ENCODE measurements at places on chromosomes 5 and 9. TPM values are rescaled to one million over a fixed set of nuclear protein-coding genes. Genes with fewer than 3 reads are reported as not detected.

GRCh38 chr5:37667846-37668245 is 172.0 kb downstream of the GDNF start:
- DNase-seq = no peak

- DNase-seq = no peak
These were observed 237.9 kb downstream of the NSG2 start for GRCh38 chr5:174283211-174284005.

DNA sequence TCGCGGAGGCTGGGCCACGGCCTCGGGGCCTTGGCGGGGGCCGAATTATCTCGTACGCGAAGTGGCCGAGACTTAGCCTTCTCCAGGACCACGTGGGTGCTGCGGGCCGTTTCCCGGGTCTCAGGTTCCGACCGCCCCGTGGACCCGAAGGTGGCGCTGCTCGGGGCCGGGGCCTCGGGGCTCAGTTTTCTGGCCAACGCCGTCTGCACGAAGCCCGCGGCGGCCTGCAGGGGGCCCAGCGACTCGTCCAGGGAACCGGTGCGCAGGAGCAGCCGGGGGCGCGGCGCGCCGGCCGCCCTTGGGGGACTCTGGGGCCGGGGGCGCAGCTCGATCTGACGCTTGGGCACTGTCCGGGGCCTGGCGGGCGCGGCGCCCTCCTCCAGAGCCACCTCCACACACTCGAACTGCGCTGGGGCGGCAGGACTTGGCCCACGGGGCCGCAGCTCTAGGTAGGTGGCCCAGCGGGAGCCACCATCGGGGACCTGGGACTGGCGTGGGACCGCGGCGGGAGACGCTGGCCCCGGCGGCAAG is 716 bp downstream of the PROB1 start:
- no peak for DNase-seq

GRCh38 chr9:136011703-136012496 is 50.7 kb upstream of the UBAC1 start:
- peak; percentile 47 for DNase-seq

DNA sequence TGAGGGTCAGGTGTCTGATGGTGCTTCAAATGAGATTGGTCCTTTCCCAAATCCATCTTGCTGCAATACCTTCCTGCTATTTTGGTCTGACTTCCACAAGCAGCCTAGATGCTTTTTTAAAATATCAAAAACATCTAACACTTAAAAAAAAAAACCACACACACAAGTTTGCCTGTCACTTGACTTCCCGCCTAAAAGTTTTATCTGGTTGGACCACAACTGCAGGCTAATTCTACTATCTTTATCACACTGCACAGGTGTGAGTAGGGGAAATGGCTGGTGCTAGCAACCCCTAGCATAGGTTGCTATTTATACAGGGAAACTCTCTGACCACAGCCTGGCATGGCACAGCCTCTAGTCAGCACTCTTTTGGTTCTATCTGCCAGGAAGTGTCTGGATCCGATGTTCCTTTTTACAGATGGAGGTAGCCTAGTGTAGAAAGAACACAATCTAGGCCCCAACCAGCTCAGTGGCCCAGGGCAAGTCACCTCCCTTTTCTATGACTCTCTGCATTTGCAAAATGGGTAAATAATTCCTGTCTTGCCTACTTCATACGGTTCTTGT is at the start of gene HEMGN:
Gene HEMGN (minus strand): TSS at position 92 of the 564 bp plus-strand sequence. CDS start 36 bp downstream, at position 56.
- DNase-seq = no peak

DNA sequence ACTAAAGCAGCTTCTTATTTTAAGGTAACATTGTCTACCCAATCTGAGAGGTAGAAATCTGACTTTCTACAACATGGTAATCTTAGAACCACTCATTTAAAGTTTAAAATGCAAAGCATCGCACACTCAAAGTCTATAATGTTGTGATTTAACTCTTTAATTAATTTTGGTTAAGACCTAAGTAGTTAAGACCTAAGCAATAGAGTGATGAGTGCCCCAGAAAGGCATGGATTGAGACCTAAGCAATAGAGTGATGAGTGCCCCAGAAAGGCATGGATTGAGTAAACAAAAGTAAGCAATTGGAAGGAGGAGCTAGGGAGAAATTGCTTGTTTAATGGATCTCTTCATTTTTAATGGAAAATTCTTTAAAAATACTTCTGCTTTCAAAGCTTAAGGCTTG is 86.8 kb downstream of the NLN start:
- DNase-seq = peak; percentile 45

- DNase-seq = no peak
These were observed 33.0 kb downstream of the LARP1 start for GRCh38 chr5:154788212-154788611.

DNA sequence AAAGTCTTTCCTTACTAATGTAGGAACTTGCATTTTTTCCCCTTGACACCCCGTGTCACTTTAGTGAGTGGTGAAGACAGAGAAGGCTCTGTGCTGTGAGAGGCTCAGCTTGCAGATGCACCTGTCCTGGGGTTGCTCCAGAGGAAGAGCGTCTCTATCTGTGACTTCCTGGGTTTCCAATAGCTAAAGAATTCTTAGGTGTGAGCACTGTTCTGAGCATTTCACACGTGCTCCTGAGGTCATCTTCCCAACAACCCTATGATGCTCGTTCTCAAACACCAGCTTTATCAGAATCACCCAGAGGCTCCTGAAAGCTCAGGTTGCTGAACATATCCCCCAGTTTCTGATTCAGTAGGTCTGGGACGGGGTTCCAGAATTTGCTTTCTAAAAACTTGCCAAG is 6.4 kb upstream of the CTSV start:
- DNase-seq = no peak

GRCh38 chr5:72584466-72584865 is 77.3 kb upstream of the ZNF366 start:
- DNase-seq = peak; percentile 2

GRCh38 chr5:124130816-124131215 is 615.6 kb downstream of the ZNF608 start:
- DNase-seq = no peak

DNA sequence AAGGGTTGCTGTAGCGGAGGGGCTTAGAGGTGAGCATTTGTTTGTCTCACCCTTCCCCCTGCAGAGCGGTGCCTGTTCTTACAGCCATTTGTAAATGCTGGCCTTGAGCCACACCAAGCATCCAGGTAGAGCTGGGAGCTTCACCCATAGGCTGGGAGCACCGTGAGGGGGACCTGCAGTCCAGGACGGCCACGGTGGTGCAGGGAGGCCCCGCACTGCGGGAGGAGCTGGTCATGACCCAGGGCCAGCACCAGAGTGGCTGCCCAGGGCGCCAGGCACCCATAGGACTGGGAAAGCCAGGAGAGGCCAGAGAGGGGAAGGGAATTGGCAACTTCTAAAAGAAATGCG is 197.3 kb upstream of the ADAMTS16 start:
- DNase-seq = no peak

DNA sequence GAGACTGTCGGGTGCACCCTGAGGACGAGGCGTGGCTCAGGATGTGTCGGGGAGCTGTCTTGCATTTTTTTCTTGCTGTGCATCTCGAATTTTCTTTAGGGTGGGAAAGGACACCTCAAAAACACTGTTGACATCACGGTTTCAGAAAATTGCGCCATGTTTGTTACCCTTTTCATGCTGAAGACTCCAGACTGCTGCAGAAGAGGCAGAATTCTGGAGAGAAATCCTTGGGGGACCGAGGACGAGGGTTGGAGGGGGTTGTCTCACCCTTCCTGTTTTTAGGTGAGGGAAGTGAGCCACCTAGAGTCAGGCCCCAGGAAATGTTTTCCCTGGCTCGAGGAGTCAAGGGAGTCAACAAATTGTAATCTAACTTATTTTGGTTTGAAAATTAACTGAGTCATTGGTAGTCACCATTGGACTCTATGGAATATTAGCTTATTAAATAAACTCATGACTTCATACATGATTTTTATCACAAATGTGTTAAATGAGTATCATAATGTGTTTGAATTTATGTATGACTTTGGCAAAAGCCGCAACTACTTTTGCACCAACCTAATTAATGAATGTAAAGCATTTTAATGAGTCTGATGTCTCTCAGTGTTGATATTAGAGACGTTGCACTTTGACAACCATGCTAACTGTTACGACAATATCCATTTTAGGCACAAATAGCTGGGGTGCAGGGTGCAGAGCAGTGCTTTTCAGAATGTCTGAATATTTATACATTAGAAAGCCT is 724 bp upstream of the LYSMD3 start:
- peak; percentile 73 for DNase-seq

DNA sequence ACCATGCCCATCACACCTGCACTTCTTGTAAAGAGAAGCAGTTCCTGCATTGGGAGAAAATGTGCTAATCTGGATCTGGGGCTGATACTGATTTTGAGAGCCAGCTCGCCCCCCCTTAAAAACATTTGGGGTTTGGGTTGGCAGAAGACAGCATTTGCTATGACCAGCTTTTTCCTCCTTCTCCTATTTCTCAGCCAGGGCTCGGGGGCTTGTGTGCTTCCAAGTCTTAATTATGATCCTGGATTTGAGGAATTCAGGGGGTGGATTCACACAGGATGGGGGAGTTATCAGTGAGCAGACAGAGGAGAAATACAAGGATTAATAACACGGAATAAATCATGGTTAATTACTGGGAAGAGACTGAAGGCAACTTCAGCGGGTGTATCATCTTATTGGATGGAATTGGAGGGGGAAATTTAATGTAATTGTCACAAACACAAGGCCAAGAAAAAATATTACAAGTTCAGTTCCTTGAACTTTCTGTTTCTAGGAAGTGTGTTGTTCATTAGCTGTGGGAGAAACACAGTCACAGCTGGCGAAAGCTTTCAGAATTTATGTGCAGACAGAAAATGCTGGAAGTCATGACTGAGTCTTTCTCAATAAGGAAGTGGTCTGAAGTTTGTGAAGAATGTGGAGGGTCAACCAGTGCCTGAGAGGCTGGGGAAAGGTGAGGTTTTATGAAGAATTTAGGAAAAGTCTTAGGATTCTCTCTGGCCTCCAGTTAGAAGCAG is 15.3 kb downstream of the C9orf152 start:
- DNase-seq = peak; percentile 88

GRCh38 chr9:97059626-97060025 is 20.7 kb upstream of the CTSV start:
- no peak for DNase-seq

GRCh38 chr5:114449860-114450421 is 88.1 kb downstream of the KCNN2 start:
- peak; percentile 20 for DNase-seq

DNA sequence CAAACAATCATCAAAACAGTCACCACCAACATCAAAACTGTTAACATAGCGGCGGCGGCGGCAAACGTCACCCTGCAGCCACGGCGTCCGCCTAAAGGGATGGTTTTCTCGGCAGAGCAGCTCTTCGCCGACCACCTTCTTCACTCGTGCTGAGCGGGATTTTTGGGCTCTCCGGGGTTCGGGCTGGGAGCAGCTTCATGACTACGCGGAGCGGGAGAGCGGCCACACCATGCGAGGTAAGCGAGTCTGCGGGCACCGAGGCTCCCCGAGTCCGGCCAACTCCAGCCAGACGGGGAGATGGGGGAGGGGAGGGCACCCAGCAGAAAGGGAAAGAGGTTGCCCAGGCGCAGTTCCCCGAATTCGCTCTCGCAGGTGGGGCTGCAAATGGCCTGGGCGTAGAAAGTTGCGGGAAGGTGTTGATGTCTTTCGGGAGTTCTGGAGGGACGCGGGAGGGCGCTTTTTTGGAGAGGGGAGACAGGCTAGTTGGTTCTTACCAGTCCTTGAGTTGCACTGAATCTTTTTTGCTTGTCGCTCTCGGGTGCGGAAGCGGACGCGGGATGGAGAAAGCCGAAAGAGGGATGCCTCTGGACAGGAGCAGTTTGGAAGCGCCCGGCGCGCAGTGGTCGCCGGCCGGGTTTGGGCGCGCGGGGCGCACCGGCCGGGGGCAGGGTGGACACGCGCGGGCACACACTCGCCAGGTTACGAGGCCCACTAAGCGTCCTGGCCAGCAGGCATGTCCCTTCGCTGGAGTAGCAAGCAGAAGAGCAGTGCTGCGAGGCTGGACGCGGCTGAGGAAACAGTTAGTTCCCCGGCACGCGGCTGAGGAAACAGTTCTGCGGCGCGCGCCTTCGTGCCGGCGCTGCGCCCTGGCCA is 849 bp downstream of the RORB start:
- DNase-seq = peak; percentile 51

DNA sequence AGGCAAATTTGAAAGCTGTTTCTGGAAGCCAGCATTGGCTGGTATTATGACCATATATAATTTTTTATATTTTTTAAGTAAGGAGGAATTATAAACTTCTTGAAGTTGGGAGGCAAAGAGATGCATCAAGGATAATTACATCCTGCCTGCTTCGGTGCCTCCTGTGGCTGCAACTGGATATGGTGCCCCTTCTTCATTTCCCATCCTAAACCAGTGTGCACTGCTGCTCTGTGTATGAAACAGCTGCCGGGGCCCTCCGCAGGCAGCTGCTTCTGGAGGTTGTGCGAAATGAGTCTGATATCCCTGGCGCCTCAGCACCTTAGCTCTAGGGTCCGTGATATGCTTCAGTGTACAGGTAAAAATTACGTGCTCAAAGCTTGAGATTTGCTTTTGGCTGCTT is 304.2 kb downstream of the ENC1 start:
- no peak for DNase-seq

The SPARC gene
- total RNA-seq = 15,667 TPM

The CTXN3 gene
- not detected for total RNA-seq

The RELL2 gene
- total RNA-seq = 12.9 TPM

The PLPP7 gene
- total RNA-seq = 0.20 TPM

The SHOC1 gene
- not detected for total RNA-seq

The PDLIM4 gene
- total RNA-seq = 56.6 TPM
